ENCODE measurements at places on chromosomes 7 and 10. TPM values are rescaled to one million over a fixed set of nuclear protein-coding genes. Genes with fewer than 3 reads are reported as not detected.

The CALY gene
- total RNA-seq = not detected

DNA sequence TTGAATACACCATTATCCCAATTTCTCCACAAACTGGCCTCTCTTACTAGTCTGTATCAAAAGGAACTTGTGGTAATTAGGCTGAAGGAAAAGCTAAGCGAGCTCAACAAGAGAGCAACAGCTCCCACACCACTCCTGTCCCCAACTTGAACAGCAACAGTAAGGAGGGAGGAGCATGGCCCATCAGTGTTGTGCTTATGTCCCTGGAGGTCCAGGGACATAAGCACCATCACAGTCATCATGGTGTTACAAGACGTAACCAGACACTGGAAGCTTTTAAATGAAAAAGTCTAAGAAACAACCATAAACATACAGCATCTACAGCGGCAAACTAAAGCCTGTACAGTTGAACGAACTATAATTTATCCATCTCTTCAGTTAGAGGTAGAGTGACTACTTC lies 989 bp downstream of the ERLIN1 start:
- DNase-seq = no peak

DNA sequence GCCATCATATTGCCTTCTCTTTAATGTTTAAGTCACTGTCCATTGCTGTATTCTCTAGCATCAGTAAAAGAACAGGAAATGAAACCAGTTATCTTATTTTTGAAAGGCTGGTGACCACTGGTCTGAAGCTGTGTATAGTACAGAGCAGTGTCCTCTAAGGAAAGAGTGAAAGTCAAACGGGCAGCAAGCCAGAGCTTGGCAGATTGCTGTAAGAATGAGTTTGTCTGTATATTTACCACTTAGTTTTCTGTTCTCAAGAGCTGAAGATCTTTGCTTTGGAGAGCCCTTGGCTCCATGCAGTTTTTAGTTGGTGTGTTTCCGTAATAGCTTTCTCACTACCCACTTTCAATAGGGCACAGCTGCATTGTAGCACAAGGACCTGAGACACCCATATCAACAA lies 31.9 kb downstream of the PCBD1 start:
- DNase-seq = no peak

DNA sequence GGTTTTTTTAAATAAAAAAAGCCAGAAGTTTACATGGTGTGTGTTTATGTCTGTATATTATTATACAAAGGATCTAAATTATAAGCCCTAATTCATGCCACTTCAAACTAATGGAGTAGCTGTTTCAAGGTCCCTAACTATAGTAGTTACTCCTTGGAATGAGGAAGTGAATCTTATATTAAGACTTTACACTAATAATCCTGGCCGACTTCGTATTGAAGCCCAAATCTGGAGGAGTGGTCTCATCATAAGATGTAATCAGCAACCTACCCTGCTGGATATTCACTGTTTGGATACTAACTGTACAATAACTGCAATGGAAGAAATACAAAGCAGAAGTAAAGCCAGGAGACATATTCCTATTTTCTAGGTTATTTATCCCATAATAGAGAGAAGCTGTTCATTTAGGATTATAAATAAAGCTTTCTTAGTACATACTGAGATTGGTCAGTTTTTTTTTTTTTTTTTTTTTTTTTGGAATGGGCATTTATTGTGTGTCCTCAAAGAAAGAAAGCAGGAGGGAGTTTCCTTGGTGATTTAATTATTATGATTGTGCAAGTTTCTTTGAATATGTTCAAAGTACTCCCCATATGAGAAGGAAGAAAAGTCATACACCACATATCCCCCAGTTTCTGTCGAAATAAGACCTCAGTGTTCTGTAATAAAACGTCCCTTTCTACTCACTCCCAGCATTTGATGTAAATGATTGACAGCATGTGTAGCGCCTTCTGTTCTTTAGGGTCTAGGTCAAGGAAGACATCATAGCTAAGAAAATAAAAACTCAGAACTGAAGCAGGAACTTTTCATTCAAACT lies 397.8 kb downstream of the EXOC4 start:
- DNase-seq = peak; percentile 70

GRCh38 chr7:158289761-158290523 lies 297.7 kb downstream of the PTPRN2 start:
- DNase-seq = no peak

The DYNC1I1 gene
- 0.52 TPM for total RNA-seq

The UFSP1 gene
- total RNA-seq = 2.1 TPM

DNA sequence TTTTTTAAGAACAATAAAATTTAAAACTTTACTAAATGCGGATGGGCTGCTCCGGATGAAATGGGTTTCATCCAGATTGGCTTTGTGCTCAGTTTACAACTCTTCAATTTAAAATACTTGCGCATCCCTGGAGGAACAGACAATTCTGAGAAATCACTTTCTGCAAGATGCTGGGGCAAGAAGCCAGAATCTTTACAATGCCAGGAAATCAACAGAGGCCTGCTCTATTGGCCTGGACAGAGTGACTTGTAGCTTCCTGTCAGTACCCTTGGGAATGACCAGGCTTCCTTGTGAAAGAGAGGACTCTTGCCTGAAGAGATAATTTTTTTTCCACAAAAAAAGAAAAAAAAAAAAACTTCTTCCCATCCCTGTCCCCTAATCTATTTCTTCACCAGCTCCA lies 3.9 kb upstream of the FAM13C start:
- no peak for DNase-seq

DNA sequence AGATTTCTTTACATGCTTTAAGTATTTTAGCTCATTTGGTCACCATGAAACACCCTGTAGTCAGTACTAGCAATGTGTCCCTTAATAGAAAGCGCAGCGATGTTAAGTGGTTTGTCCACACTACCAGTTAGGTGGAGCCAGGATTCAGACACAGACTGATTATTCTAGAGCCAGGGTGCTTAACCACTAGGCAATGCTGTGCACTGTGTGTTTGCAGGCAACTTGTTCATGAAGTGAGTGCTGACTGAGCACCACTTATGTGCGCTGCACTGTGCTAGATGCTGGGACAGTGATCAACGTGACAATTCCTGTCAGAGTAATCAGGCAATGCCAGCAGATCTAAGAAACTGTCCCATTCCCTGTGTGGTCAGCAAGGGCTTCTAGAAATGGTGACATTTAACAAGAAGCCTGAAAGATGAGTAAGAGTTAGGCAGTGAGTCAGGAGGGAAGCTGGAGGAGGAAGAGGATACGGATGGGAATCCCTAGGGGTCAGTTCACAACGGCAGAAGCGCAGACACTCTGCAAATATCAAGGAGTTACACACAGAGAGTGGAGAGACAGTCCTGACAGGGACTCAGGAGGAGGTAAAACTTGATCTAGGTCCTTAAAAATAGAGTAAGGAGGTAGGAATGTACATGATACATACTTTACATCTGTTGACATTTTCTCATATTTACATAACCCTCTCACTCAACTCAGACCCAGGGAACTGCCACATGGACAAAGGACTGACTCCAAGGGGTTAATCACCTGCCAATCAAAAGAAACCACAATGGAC lies 69.7 kb upstream of the EGR2 start:
- DNase-seq = peak; percentile 20

The THSD7A gene
- 2.5 TPM for total RNA-seq

GRCh38 chr7:73820013-73820412 lies 10.8 kb upstream of the CLDN4 start:
- DNase-seq = no peak

GRCh38 chr10:22646388-22646853 lies 68.0 kb downstream of the PIP4K2A start:
- DNase-seq = no peak

DNA sequence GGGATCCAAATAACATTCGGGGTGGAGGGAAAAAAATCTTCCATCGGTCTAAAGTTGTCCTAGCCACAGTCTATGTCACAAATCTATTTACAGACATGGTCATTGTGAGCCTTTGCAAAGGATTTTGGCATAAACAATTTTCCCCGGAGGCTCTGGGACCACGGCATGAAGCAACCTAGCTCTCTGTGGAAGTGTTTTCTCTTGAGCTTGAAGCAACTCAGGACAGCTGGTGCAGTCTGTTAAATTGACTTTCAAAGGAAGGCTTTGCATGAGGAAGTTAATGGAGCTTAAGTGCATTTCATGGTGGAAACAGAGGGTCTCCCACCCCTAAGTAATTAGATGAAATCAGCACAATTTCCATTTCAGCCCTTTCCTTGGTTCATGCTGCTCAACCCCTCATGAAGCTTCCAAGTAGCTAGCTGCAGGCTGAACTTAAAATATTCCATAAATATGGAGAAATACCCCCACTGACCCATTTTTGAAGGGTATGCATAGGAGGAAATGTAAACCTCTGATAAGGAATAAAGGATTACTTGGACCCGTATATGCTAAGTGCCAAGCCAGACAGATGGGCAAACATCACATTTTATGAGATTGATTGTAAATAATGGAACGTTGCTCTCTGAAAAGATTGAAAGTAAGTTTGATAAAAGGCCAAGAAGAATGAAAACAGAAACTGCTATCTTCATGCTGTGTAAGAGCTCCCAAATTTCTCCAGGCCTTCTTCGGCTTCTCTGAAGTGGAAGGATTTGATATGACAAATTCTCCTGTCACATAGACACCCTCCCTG lies 39.9 kb downstream of the CCDC3 start:
- no peak for DNase-seq

DNA sequence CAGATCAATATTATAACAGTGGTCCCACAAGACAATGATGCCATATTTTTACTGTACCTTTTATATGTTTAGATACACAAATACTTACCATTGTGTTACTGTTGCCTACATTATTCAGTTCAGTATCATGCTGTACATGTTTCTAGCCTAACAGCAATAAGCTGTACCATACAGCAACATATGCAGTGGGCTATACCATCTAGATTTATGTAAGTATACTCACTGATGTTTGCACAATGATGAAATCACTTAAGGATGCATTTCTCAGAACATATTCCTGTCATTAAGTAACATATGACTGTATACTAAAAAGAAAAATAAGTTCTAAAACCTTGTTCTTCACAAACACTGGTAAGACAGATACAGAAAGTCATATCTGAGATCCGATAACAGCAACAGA lies 468.6 kb upstream of the SEMA3A start:
- no peak for DNase-seq

DNA sequence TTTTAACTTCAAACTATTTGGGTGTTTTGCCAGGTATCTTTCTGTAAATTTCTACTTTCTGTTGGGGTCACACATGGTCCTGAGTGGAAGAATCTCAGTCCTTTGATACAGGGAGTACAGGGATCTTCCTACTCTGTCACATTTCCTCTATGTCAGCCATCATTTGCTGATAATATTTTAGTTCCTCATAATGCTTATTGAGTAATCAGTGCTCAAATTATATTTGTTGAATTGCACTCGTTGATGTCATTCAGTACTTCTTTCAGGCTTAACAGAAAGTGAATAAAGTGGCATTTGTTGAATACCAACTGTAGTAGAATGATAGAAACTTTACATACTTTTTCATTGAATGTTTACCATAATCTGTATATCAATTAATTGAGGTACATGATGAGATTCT lies 31.9 kb downstream of the WDR11 start:
- DNase-seq = no peak

The FAM13C gene
- not detected for total RNA-seq

The MICALL2 gene
- 10.1 TPM for total RNA-seq

The TRRAP gene
- total RNA-seq = 54.0 TPM

The ANKIB1 gene
- total RNA-seq = 80.2 TPM

DNA sequence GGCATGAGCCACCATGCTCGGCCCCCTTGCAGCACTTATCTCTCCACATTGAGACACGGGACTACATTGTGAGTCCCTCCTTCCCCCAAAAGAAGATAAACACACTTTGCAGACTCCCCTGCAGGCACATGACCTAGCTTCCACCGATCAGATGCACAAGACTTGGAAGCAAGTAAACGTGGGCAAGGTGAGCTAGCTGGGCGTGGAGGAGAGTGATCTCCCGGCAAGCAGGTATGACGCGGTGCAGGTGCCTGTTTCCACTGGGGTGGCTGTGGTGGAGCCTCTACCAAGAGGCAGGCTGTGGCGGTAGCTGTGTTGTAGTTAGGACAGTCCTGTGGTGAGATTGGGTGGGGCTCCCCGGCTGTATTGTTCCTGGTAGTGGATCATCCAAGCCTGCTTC lies 7.7 kb upstream of the COMTD1 start:
- DNase-seq = no peak

DNA sequence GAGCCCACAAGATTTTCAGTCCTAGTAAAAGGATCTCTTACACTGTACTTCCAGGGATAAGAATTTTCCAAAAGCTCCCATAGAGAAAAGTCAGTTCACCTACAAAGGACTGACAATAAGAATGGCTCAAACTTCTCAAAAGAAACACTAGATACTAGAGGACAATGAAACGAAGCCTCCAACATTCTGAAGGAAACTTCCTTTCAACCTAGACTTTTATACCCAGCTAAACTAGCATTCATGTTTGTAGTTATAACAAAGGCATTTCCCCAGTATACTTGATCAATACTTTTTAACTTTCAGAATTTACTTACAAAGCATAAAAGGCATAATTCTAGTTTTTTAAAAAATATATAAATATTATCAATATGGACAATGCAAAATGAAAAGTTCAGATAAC lies 41.0 kb upstream of the DNAAF5 start:
- no peak for DNase-seq
